ENCODE measurements at places on chromosomes 6 and 20.
A peak's percentile ranks its signal among the peaks of the same experiment; 100 is the strongest.

GRCh38 chr20:49270177-49270576, 7.7 kb downstream of the ZNFX1 start:
- no peak for DNase-seq

GRCh38 chr6:2596222-2596621, 154.5 kb downstream of the MYLK4 start:
- no peak for DNase-seq

- DNase-seq, result no peak
Measured at GRCh38 chr6:137229075-137229759, 10.0 kb upstream of the IFNGR1 start.

- DNase-seq, result no peak
Measured at GRCh38 chr6:33120001-33120400, 44.2 kb downstream of the HLA-DPB1 start.

DNA sequence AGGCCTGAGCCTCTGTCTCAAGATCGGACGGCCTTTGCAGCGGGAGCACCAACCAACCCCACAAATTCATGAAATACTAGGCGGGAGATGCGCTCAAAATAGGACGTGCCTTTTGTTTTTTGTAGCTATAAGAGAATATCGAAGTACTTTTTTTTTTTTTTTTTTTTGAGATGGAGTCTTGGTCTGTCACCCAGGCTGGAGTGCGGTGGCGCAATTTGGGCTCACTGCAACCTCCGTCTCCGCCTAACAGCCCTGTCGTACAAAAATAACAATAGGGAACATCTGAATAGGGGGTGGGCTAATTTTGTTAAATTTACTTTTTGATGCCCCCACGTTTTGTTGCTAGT, 5.9 kb upstream of the TUBB2A start:
- DNase-seq, result no peak

GRCh38 chr6:157226761-157227160, 96.6 kb downstream of the TMEM242 start:
- DNase-seq, result no peak

GRCh38 chr6:12637960-12638641, 78.5 kb upstream of the PHACTR1 start:
- peak; percentile 67 for DNase-seq

- DNase-seq, result peak; percentile 83
Measured at GRCh38 chr20:10553326-10553984, 118.3 kb downstream of the SLX4IP start.

- DNase-seq, result no peak
Measured at GRCh38 chr6:159308198-159308597, 139.0 kb downstream of the FNDC1 start.

- peak; percentile 81 for DNase-seq
Measured at GRCh38 chr6:25089442-25089841, 153.7 kb upstream of the RIPOR2 start.

DNA sequence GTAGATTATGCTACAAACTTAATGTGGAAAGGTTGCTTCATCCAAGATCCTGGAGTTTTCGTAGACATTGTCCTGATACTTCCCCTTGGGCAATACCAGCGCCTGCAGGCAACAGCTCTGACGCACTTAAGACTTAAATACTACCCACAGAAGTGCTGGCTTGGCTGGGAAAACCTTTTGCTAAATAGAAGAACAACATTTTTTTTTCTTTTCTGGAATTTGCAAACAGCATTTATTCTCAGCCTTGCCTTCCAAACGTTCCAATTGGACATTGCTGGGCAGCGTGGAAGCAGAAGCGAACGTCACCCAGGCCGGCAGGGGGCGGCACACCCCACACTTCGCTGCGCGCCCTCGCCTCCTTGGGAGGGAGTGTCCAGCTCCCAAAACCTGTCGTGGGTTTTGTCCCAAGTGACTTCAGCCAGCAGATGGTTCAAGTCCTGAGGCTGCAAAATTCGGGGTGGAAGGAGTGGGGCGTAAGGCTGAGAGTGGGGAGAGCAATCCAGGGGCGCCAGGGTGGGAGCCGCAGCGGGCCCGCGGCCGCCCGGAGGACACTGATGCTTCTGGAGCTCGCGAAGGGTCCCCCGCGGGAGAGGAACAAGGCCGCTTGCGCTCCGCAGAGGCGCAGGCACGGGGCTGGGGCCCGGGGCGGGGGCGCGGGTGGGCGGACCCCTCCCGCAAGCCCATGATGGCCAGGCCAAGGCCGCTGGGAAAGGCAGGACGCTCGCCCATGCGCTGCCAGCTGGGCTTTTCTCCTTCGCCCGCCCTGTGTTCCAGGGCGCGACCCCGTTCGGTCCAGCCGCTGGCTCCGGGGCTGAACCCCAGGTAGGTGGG, 60.8 kb upstream of the MAP3K4 start:
- peak; percentile 73 for DNase-seq

- no peak for DNase-seq
Measured at GRCh38 chr6:13998356-13998755, 73.6 kb downstream of the RNF182 start.

- DNase-seq, result no peak
Measured at GRCh38 chr6:30325873-30326525, 728 bp upstream of the TRIM39 start.

DNA sequence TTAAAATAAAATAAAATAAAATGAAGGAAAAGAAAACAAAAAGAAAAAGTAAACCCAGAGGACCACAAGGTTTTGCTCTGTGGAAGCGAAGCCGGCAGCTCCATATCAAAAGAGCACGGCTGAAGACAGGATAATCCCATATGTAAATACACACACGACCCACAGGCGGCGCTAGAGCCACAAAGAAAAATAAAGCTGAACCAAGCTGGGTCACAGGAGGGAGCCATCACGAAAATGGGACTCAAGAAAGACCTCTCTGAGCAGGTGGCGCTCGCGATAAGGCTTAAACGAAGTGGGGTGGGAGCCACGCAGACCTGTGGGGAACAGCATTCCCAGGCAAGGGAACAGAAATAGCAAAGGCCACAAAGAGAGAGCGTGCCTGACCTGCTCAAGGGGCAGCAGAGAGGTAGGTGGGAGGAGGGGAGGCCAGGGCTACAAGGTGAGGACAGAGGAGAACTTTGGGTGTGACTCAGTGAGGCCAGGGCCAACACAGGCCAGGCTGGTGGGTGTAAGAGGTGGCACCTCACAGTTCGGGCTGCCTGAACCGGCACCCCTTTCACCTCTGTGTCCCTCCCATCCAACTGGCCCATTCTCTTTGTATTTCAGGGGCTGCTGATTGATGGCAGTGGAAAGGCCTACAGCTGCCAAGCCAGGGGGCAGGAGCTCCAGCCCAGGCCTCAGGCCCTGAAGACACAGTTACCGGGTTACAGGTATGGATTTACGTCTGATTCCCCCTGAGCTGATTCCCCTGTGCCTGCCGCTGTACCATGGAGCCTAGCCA, 26.0 kb downstream of the PTGIS start:
- DNase-seq, result peak; percentile 76

GRCh38 chr20:24393903-24394302, 75.5 kb upstream of the SYNDIG1 start:
- DNase-seq, result no peak

DNA sequence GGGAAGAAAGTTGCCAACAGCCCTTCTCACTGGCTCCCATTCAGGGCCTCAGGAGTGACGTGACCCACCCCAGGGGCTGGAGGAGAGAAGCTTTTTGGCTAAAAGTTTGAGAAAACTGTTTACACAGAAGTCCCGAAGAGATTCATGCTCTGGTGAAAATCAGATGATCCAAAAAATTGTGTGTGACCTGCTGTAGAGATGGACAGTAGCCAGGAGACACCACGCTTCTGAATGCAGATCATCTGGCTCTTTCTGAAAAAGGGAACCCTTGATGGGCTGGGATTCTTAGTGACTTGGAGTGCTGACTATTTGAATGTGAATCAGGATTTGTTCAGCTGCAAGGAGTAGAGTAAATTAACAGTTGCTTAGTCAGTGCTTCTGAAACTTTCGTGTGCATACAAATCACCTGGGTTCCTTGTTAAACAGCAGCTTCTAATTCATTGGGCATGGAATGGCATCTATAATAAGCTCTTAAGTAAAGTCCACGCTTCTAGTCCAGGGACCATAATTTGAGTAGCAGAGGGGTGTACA, 265.1 kb downstream of the PREX1 start:
- no peak for DNase-seq

- no peak for DNase-seq
Measured at GRCh38 chr6:23036406-23036983, 467.1 kb downstream of the HDGFL1 start.

DNA sequence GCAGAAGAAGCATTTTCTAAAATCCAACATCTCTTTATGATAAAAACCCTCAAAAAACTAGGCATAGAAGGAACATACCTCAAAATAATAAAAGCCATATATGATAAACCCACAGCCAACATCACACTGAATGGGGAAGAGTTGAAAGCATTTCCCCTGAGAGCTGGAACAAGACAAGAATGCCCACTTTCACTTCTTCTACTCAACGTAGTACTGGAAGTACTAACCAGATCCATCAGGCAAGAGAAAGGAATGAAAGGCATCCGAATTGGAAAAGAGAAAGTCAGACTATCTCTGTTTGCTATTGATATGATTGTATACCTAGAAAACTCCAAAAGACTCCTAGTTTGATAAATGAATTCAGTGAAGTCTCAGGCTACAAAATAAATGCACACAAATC, 7.9 kb upstream of the CDK19 start:
- no peak for DNase-seq

DNA sequence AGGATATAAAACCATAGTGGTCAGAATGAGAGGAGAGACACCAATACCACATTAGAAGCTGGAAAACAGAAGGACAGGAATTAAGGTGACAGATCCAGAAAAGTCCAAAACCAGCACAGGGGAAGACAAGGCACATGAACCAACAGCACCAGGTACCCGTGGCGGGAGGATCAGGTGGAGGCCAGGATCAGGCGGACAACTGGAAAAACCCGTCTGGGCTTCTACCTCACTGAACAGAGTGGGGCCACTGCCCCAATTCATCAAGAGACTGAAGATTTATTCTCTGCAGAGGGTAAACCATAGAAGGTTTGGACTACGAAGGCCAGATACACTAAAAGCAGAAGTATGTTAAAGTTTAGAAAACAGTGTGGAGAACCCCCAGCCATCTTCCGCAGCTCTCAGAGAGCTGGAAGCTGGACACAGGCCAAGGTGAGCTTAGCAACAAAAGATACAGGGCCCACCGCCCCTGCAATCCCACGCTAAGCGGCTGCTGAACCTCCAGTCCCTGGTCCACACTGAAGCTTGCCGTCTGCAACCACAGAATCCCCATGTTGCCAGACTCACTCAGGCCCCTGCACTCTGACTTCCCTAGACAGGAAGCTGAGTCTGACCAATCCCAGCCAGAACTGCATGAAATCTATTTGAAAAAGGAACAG, 29.9 kb downstream of the ABHD12 start:
- DNase-seq, result peak; percentile 54

DNA sequence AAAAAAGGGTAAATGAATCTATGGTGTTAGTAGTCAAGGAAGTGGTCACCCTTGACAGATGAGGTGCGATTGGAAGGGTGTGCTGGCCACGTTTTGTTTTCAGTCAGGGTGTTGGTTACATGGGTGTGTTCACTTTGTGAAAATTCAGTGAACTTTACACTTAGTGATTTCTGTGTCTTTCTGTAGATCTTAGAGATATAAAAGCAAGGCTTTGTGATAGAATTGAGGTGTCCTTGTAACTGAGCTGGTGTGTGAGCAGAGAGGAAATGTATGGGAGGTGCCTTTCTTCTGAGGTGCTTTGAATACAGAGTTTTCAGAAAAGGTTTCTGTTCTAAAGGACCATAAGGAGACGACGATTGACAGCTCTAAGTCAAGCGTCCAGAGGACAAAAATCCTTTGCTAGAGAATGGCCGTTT, 90.5 kb downstream of the SAMD3 start:
- no peak for DNase-seq

DNA sequence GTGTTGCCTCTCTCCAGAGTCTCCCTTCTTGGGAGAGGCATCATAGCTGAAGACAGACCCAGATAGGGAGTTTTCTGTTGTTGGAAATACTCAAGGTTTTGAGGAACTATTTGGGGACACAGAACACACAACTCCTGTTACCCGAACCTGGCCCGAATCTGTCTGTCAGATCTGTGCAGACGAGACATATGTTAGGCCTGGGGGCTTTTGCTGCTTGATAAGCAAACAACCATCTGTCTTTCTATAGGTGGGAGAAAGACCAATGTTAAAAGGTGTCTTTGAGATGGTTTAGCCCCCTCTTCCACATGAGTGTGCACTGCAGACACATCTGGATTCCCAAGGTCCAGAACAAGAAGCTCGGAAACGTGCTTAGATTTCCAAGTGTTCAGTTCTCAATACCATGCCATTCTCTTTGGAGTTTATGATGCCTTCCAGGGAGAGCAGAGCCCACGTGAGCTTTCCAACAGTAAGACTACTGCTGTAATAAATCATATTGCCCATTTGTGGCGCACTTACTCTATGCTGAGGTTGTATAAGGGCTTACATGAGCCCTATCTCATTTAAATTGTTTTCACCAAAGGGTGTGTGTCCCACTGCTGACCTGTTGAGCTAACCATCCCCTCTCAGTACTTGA, 3.8 kb upstream of the STX16 start:
- DNase-seq, result no peak

GRCh38 chr20:17841751-17842215, 126.8 kb downstream of the SNX5 start:
- DNase-seq, result no peak

DNA sequence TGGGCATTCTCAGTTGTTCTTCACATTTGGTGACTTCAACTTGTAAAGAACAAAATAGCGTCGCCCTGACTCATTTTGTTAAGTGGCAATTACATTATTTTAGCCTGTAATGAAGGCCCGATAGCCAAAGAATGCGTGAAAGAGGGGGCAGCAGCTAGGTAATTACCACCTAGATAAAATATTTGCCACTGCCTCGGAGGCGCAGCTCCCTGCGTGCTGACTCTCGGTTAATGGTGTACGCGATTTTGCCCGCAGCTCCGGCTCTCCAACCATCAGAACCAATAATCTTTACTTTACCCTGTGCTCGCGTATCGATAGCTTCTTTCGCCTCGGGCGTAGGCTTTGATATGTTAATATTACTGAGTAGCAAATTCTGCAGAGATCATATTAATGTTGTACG, 8.7 kb downstream of the TFAP2D start:
- DNase-seq, result no peak

- DNase-seq, result no peak
Measured at GRCh38 chr20:38947931-38948362, 14.2 kb upstream of the DHX35 start.

DNA sequence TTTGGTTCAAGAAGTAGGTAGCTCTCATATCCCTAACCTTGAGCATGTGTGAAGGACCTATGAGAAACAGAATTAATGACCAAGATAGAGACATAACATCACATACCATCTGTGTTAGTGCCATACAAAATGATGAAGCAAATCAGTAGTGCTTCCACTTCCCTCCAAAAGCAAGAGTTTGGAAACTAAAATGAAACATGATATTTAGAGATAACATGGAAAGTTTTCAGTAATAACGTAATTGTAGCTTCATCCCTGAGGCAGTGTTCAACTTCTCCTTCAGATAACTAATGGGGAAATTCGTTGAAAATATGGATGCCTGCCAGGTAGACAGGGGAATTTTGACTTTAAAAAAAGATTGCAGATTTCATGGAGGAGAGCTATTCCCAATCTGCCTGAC, 248.4 kb upstream of the IRAK1BP1 start:
- DNase-seq, result no peak

GRCh38 chr6:41561416-41561815, 15.2 kb downstream of the FOXP4 start:
- DNase-seq, result no peak

GRCh38 chr6:75205776-75206575, at the start of gene COL12A1:
Gene COL12A1, minus strand, starts transcription at chr6:75206053. Its CDS starts 3,261 bp downstream, at chr6:75202792.
- DNase-seq, result peak; percentile 64

- peak; percentile 86 for DNase-seq
Measured at GRCh38 chr20:48831718-48832404, 4.1 kb upstream of the PREX1 start.

GRCh38 chr6:146997062-146997461, 207.2 kb upstream of the STXBP5 start:
- no peak for DNase-seq

- peak; percentile 46 for DNase-seq
Measured at GRCh38 chr6:56450882-56451739, 191.6 kb downstream of the DST start.

Data from lung microvascular endothelial cell (primary cell).